ENCODE measurements at places on chromosomes 16 and 17.

DNA sequence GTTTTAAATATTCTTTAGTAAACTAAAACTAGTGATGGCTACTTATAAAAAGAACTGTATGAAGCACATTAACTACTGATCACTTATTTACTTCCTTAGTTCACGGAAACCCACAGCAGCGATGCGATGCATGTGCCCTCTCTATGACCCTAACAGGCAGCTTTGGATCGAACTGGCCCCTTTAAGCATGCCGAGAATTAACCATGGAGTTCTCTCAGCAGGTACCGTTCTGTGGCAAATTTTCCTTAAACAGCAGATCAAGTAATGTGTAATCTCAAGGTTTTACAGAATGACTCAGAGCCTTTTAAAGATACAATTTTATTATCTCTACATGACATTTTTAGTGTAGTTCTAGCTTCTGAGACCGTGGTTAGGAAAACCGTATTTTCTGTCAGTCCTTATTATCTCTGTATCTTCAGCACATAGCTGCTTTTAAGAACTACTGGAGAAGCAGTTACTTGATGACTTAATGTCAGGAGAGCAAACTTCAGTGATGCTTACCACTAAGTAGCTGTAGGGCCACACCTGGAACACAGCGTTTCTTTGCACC is 43.0 kb downstream of the GAN start:
- DNase-seq = no peak

- no peak for DNase-seq
Measured at GRCh38 chr16:50671644-50672260, 9.4 kb downstream of the SNX20 start.

GRCh38 chr17:76504117-76504516 is 2.9 kb upstream of the RHBDF2 start:
- no peak for DNase-seq

GRCh38 chr17:34222722-34223497 is 32.2 kb upstream of the CCL2 start:
- no peak for DNase-seq

GRCh38 chr16:70478912-70479341 is 24.5 kb downstream of the FCSK start:
- DNase-seq = no peak

DNA sequence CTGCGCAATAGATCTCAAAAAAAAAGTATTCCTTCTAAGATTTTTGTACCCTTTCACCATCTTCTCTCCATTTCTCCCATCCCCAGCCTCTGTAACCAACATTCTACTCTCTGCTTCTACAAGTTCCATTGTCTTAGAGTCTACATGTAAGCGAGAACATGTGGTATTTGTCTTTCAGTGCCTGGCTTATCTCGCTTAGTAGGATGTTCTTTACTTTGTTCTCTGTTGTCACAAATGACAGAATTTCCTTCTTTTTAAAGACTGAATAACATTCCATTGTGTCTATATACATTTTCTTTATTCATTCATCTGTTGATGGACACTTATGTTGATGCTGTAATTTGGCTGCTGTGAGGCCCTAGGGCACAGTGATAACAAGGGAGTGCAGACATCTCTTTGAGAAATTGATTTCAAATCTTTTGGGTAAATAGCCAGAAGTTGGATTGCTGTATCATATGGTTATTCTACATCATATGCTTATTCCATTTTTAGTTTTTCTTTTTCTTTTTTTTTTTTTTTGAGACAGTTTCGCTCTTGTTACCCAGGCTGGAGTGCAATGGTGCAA is 37.7 kb upstream of the MYH10 start:
- no peak for DNase-seq

- no peak for DNase-seq
Measured at GRCh38 chr16:54479546-54479945, 193.0 kb upstream of the IRX3 start.

DNA sequence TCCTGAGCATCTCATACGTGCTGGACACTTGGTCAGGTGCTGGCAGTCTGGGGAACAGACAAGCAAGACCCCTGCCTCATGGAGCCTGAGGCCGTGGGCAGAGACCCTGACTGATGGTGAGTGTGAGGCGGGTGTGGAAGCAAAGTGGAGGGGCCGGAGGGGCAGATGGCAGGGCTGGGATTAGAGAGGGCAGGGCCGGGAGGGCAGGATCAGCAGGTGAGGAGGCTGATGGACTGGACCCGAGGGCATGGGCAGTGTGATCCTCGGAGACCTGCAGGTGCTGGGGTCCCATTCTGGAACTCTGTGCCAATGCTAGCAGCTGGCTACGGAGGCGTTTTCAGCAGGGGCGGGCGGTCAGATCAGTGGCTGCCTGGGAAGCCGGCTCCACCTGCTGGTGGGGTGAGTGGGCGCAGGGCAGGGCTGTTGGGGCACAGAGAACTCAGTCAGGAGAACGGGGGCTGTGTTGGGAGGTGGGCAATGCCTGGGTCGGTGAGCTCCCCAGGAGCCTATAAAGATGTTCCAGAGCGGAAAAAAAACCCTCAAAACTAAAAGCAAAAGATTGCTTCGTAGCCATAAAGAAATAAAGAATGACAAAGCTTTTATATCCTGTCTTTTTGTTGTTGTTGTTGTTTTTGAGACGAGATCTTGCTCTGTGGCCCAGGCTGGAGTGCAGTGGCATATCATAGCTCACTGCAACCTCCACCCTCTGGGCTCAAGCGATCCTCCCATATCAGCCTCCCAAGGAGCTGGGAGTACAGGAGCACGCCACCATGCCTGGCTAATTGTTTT is 8.9 kb upstream of the C16orf74 start:
- DNase-seq = no peak
